ENCODE measurements at places on chromosomes 13 and 19.
A peak's percentile ranks its signal among the peaks of the same experiment; 100 is the strongest.

DNA sequence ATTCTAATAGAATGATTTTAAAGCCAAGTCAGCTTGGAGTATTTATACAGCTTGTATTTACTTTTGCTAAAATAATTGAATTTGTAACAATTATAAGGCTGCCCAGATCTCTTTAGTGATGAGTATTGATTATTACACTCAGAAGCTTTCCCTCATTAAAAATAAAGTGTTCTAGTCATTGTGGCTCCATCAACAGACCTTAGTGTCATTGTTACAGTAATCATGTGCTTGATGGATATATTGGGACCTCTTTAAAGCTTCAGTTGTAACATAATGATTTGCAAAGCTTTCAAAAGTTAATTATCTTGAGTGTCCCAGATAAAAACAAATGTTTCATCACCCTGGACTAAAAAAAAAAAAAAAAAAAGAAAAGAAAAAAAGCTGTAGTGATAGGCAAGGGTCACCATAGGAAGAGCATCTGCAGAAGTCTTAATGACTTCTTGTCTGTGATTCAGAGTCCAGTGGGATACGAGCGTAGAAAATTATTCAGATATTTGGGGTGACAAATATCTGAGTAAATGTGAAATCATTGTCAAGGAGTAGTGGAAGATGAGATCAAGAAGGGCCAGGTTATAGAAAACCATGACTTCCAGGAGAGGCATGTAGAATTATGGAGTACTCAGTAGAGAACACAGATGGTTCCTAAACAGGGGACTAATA is 369.6 kb downstream of the DCT start:
- no peak for DNase-seq

GRCh38 chr13:99797691-99798090 is 173.9 kb downstream of the ZIC5 start:
- DNase-seq: no peak

GRCh38 chr13:113373811-113374485 is 10.0 kb upstream of the GRTP1 start:
- no peak for DNase-seq

DNA sequence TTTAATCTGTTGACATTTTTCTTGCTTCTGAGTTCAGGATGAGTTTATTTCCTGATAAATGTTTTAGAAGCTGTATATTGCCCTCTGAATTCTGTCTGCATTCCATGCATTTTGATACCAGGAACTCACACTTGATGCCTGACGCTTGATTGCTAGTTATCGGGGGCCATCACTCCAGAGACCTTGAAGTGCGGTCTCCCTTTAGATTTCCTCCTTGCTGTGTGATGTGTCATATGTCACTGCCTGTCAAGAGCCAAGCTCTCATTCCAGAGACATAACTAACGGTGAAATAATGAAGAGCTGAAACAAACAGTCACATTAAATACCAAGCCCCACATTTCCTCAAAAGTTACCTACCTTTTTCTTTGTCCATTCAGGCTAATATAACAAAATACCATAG is 155.5 kb downstream of the TNFSF13B start:
- no peak for DNase-seq

GRCh38 chr19:41324921-41325639 is 15.1 kb downstream of the CCDC97 start:
- DNase-seq: no peak

DNA sequence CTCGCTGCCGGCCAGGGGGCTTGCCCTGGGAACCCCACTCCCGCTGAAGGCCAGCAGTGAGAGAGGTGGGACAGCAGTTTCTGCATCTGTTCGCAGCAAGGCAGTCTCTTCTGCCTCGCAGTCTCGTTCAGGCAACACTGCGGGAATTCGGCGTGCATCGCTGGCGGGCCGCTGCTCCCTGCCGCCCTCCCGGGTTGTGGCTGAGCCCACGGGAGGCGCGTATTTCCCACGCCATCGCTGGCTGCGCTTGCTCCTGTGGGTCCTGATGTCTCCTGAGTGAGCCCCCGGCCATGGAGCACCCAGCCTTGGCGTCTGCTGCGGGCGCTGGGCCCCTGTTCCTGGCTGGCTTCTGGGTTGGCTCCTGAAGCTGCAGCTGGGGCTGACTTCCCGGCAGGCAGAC is 227.9 kb downstream of the TEX29 start:
- DNase-seq: no peak

DNA sequence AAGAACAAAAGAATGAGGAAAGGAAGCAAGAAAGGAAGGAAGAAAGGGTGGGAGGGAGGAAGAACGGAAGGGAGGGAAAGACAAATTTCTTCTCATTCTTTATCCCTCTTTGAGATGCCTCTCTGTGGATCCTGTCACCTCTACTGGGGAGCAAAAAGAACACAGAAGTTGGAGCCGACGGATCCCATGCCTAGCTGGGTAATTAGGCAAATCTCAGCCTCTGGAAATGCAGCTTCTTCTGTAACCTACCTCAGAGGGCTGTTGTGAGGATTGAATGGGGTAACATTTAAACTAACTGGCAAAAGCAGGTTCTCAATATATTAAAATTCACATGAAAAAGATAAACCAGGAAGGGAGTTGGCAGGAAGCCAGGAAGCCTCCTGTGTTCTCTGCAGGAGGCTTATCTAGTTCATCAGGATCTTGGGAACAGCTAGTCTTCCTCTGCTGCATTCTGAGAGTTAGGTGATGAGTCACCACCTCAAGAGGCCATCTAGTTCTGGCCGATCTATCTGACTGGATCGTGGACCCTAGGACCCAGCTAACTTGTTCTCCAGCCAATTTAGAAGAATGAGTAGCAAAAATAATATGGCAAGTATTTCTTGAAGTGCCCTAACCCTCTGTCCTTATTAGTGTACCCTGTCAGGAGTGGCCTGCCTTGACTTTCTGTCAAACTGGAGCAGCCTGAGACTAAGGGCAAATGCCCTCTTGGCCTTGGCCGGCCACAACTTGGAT is 15.2 kb upstream of the CPB2 start:
- no peak for DNase-seq

GRCh38 chr19:13234518-13234917 is 84.3 kb downstream of the IER2 start:
- peak; percentile 79 for DNase-seq

DNA sequence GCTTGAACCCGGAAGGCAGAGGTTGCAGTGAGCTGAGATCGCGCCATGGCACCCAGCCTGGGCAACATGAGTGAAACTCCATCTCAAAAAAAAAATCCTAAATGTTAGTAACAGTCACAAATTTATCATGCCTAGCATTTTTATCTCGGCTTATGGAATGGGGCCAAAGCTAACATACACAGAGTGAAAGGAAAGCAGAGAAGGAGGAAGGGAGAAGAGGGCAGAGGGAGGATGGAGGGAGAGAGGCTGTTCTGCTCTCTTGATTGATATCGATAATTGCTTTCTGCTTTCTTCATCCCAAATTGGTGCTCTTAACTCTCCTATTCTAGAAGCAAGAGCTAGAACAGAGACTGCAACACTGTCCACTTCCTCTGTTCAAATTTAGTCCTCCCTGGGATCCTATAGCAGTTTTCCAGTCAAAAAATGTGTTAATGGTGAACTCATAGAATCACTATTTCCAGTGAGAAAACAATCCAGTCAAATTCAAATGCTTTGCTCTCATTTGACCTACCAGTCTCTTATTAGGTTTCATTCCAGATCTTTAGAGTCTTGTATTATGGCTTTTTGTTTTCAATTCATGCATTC is 15.8 kb upstream of the TUBGCP3 start:
- no peak for DNase-seq

- DNase-seq: no peak
Measured at GRCh38 chr19:28437390-28438346, 775.3 kb downstream of the UQCRFS1 start.

GRCh38 chr19:30895946-30896345 is 453.3 kb downstream of the TSHZ3 start:
- DNase-seq: no peak

- DNase-seq: no peak
Measured at GRCh38 chr13:65724226-65724625, 1505.9 kb downstream of the PCDH9 start.

- no peak for DNase-seq
Measured at GRCh38 chr19:3808420-3809143, 22.4 kb upstream of the MATK start.

DNA sequence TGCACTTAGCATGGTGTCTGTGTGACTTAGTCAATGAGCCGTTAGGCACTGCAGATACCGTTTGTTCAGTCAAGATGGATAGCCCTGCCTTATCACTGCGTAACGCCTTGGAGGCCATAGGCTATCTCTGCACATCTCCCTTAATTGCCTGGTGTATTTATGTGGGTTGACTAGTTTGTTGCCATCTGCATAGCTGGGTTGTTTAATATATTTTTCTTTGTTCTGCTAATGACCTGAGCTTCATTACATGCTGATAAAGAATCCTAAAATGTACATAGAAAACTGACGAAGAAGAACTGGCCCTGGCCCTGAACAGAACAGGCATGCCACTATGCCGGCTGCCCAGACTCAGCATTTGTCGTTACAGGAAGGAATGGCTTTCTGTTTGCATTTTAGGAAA is 297.8 kb downstream of the SHISA2 start:
- no peak for DNase-seq

DNA sequence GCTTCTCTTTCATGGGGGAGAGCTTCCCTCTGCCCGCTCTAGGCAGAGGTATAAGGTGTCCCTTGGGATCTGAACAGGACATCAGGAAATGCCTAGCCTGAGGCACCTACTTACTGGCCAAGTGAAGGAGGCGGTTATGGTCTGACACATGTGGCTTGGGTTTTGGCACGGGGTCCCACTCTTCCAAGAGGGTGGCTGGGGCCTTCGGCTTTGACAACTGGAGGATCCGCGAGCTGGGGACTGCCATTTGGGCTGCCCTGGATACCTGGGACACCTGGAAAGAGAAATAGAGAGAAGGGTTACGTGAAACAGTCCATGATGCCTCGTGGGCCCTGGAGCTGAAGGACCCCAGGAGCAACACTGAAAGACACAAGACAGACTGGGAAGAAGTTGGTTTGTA is 22.4 kb upstream of the MIER2 start:
- DNase-seq: no peak

- no peak for DNase-seq
Measured at GRCh38 chr19:16603090-16603489, 24.9 kb downstream of the MED26 start.

GRCh38 chr13:110509971-110510786 is 51.3 kb downstream of the RAB20 start:
- DNase-seq: peak; percentile 75

- DNase-seq: no peak
Measured at GRCh38 chr19:33468361-33469170, 53.0 kb downstream of the PEPD start.

- no peak for DNase-seq
Measured at GRCh38 chr19:53884256-53884655, 2.3 kb downstream of the PRKCG start.

DNA sequence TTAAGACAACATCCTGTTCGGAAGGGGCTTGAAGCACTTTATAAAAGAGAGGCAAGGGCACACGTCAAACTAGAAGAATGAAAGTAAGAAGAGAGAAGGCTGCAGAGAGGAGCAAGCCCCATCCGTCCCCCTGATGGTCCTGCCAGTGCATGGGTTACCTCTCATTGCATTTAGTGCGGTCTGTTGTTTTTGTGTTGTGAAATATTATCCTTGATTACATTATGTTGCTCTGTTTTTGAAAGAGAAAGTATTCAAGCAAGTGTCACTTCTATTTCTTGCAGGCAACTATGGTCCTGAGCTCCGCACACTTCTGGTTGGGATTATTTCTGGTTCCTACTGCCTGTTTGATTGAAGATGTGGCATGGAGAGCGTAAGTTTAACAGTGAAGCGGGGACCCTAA is 90.5 kb downstream of the SHISA2 start:
- no peak for DNase-seq

DNA sequence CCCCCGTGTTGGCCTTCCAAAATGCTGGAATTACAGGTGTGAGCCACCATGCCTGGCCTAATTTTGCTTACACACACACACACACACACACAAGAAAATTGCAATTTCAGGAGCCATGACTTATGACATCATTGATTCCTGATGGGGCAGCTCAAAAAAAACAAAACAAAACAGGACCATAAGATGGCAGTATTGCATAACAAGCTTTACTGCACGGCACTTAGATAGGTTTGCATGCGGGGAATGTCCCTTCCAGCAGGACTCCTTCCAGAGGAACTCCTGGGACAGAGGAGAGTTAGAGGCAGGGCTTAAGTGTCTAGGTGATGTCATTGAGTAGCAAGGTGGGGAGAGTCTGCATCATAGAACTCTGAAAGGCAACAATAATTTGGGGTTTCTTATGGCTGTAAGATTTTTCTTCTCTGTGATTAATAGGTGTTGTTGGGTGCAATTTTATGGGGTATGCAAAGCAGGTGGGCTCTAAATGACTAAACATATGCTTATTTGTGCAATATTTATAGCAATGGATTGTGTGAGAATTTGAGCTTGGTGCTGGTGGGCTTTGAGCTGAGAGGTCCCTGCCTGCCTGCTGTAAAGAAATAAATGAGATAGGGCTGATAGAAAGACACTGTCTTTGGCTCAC is 9.0 kb upstream of the ACSBG2 start:
- DNase-seq: peak; percentile 63

DNA sequence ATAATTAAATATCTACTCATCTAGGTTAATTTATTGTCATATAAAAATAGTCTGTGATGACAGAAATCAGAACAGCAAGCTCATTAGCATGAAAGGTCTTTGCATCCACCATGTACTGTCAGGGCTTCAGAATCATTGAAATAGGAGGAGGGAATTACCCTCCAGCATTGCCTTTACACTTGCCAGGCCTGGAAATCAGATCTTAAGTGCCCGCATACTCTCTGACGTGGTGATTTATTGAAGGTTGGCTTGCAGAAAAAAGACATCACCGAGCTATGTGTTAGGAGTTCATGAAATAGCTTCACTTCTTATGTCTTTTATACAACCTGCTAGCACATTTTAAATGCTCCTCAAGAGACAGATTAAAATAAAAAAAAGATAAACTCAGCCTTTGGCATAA is 661.7 kb upstream of the SLITRK1 start:
- no peak for DNase-seq

- DNase-seq: no peak
Measured at GRCh38 chr19:4914736-4915501, 5.6 kb downstream of the UHRF1 start.

DNA sequence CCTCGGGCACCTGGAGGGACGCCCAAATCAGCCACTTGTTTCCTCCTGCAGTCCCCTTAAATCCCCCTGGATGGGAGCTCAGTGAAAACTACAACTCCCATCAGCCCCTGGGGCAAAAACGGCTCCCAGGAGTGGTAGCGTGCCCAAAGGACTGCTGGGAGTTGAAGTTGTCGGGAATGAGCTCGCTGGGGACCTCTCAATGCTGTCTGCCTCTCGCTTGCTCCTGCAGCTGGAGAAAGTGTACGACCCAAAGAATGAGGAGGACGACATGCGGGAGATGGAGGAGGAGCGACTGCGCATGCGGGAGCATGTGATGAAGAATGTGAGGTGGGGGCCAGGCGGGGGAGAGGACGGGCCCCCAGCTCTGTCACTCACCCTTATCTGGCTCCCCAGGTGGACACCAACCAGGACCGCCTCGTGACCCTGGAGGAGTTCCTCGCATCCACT is 14.7 kb upstream of the DHDH start:
- peak; percentile 49 for DNase-seq
